Stimulated activated CD4-positive, alpha-beta T cell treated with anti-CD3 and anti-CD28 coated beads, Interleukin-15, amount 100 ng/mL, for 48 hours (primary cell): ENCODE measurements at places on chromosomes 12 and 14.
A peak's percentile ranks its signal among the peaks of the same experiment; 100 is the strongest.

GRCh38 chr12:113180333-113180732 lies 4.9 kb downstream of the DDX54 start:
- no peak for DNase-seq

- DNase-seq: no peak
Observed at GRCh38 chr12:503111-503761, 43.5 kb downstream of the B4GALNT3 start.

GRCh38 chr14:37985826-37986470 lies 221.8 kb upstream of the SSTR1 start:
- DNase-seq: peak; percentile 4

- DNase-seq: no peak
Observed at GRCh38 chr14:21915826-21916225, 242.2 kb upstream of the OR4E1 start.

- no peak for DNase-seq
Observed at GRCh38 chr12:131805421-131805820, 22.8 kb upstream of the MMP17 start.

DNA sequence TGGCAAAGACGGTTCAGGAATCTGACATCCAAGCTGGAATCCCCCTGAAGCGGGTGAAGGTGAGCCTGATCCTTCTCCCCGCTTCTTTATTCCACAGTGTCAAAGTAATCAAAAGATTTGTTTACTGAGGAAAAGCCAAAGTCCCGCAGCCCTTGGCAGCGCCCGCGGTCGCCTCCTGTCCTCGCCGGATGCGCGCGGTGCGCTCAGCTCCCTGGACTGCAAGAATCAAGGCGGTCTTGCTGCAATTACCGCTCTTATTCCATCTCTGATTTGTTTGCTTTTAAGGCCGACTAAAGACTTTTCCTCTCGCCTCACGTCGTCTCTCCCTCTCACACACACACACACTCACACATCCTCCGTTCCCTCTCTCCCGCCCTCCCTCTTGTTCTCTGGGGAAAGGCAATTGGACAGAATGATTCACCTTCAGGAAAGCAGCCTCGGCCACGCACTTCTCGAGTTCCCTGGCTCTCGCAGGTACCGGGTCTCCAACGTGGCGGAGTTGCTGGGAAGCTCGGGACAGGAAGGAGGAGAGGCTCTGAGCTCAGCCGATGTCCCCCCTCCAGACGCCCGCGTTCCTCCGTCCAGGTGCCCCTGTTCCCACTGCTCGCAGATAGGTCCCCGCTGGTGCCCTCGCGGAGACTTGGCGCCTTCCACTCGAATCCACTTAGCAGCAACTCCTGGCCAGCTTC lies 68.6 kb upstream of the USP15 start:
- DNase-seq: no peak

DNA sequence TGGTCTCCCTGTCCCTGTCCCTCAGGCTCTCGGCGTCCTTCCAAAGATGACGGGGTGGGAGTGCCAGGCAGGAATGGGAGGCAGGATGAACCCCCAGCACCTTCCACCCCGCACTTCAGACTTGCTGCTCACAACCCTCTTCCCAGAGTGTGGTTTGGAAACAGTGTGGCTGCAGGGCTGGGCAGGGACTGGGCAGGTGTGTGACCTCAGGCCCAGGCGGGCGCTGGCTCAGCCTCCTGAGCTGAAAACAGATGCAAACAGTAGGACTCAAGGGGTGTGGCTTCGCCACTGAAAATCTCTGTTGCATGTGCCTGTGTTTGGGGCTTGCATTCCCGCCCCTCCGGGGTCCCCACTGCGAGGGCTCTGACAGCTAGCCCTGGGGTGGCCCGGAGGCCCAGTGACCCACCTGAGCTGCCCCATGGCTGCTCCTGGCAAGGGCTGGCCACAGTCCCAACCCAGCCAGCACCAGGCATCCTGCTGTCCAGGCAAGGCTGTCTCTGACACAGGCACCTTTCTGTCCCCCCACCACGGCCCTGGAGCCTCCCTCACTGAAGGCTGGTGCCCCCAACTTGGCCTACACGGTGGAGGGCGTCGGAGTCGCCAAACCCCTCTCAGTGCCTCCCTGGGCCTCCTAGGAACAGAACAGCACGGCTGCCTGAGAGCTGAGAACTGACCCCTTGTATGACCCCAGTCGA lies 46.1 kb downstream of the BEGAIN start:
- no peak for DNase-seq

DNA sequence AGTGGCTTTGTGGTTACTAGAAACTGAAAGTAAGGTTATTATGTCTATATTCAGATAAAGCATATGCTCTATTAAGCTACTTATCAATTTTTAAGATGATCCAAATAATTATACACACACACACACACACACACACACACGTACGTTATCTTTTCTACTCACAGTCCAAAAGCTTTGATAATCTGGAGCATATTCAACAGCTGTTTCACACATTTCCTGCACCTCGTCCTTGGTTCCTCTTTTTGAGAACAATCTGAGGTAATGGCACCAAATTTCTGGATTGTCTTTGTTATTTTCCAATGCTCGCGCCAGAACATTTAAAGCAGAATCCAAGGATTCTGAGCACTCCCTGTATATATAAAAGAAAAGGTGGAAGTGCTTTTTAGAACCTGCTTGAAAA lies 37.5 kb downstream of the ZFC3H1 start:
- no peak for DNase-seq

GRCh38 chr14:49972131-49972671 lies 79.3 kb downstream of the ARF6 start:
- DNase-seq: no peak

DNA sequence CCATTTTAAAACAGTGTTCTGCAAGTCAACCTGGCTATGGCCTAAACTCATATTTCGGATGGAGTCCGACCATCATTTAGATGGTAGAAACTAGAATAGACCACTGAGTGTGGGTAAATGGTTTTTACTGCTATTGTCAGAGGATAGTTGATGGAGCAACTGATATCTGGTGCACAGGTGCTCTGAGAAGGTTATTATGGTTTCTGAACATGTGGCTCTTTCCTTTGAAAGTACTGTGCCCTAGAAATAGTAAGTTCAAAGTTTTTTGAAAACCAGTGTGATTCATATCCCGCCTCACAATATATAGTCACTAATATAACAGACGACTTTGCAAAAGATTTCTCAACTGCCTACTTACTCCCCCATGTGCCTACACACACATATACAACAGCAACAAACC lies 64.4 kb upstream of the BTG1 start:
- no peak for DNase-seq

DNA sequence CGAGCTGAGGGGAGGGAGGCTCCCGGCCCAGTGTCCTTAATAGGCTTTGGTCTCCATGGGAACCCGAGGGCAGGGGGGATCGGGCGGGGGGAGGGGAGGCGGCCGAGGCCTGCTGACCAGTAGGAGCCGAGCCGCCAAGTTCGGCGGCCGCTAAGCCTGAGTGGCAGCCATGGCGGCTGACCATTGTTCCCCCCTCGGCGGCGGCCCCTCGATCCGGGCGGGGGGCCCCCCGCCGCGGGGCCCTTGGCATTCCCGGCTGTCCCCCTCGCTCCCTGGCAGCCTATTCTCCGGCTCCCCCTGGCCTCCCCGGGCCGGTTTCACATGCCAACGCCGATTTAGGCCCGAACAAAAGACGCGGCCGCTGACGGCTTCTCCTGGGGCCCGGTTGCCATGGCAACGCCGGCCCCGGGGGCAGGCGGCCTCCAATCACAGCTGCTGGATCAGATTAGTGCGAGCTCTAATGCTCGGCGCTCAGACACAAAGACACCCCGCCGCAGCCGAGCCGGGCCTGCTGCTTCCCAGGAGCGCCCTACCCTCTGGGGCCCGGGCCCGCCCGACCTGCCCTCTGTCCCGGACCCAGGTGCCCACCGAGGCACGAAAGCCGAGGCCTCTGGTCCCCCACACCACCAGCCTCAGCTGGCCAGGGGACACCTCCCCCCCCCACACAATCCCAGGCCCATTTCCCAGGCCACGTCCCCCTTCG lies 7.3 kb downstream of the MSI1 start:
- DNase-seq: no peak

DNA sequence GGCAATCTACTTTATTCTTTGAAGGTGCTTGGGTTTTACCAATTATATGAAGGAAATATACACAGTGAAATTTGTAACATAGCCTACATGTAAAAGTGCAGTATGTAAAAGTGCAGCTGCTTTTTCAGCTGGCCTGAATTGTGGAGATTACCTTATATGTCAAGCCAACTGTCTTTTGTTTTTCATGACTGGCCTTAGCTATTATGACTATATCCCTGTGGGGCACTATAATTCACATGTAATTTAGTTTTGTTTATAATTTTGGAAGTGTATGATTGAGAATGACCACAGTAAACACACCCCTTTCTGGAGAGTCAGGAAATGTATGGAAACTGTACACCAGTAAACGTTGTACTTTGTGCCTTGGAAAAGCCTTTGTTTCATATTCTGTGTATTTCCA lies 435.0 kb upstream of the STXBP6 start:
- no peak for DNase-seq

DNA sequence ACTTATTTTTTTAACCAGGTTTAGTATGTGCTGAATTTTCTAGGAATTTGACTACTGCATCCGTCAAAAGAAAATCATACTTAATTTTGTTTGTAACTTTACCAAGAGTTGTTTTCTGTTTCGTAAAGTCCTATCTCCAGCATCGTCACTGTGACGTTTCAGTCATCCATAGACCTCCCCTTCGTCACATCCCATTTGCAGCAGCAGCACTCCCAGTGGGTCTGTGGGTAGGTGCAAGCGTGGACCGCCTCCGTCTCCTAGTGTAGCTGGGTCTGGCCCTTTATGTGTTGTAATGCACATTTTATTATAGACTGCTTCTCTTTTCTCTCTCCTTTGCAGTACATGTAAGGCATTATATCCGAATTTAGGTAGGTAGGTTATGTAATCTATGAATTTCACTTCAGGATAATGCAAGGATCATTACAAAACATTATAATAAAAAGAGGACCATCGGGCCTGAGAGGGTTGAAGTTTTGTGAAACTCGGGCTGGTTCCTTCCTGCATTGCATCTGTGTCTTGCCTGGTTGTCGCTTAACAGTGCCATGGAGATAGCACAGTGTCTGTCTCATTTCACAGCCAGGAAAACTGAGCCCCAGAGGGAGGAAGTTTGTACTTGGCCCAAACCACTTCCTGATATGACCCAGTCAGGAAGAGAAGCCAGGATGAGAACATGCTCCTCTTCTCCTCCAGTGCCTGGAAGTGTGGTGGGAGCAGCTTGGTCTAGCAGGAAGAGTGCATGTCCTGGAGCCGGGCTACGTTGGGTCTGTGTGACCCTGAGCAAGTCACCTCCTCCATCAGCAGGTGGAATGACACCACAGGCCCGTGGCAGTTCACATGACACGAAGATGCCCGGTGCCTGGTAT lies 41.3 kb downstream of the EVL start:
- DNase-seq: peak; percentile 55

GRCh38 chr14:95741781-95742180 lies 27.9 kb upstream of the TCL1A start:
- no peak for DNase-seq

DNA sequence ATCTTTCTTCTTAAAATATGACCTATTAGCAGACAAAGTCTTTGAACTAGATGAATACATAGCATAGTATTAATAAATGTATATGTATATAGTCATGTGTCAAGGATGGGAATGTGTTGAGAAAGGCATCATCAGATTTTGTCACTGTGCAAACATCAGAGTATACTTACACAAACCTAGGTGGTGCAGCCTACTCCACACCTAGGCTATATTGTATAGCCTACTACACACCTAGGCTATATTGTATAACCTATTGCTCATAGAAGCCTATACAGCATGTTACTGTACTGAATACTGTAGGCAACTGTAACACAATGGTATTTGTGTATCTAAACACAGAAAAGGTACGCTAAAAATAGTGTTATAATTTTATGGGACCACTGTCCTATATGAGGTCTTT lies 47.6 kb downstream of the PTPN21 start:
- no peak for DNase-seq

DNA sequence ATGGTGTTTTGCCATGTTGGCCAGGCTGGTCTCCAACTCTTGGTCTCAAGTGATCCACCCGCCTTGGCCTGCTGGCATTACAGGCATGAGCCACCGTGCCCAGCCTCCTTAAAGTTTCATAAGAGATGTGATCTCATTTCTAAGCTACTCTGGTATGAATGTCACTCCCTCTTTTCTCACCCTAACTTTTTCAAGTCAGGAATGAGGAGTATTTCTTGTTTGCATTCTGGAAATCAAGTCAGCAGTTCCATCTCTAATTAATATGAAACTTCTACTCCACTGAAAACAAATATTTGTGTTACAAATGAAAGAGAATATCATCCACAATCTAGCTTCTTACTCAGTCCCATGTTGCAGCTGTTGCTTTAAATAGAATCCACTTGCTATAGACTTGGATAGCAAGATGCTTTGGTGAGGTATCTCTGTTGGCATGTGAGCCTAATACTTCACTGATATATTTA lies 61.3 kb downstream of the ARF6 start:
- no peak for DNase-seq

DNA sequence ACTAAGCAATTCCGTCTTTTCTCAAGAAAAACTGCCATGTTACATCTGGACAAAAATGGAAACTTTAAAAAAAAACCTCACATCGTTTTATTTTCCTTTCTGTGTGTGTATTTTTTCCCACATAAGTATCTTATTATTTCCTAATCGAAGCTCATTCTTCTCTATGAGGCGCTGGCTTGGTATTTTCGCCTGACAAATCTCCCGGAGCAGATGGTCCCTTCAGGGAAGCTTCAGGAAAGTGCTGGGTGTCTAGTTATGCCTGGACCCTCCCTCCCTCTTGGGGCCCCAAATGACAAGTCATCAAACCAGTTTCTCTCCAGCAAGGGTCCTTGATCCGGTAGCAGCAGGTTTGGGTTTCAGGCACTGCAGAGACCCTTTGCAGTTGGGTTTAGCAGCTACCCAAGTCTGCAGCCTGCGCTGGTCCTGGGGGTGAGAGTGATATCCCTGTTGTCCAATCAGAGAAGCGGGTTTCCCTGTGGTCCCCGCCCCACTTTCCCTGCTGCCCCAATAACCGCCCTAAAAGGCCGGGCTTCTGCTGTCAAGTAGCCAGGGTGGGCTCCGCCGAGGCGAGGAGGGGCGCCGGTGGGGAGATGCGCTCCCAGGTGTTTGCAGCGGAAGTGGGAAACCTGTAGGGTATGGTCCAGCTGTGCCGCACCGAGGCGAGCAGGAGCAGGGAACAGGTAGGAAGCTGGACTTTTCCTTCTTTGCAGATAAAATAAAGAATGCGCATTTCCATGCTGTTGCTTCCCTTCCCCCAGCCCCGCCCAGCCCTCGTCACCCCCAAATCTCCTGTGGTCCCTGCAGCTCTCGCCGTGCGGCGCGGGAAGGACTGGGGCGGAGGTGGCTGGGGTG lies at the start of gene CNTN1:
TSS of gene CNTN1 (plus strand) at position 527 of the 852 bp plus-strand sequence.
- no peak for DNase-seq

- DNase-seq: no peak
Observed at GRCh38 chr14:32938719-32939253, at the start of gene NPAS3. Gene NPAS3 (plus strand): TSS chr14:32938879.

DNA sequence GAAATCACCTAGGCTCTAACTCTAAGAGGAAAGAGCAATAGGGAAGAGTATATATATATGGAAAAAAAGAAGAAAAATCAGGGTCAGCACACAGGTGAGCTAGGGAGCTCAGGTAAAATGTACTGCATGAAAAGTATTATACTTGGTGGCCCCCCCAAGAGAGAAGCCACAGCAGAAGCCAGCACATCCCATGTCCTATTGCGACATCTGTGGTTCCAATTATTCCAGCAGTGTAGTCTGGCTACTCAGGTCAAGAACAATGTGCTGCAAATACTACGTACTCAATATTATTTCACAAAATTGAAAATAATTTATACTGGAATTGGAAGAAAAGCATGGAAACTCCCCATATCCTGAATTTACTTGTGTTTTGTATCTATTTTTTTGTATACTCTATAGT lies 85.5 kb downstream of the CEP83 start:
- no peak for DNase-seq

GRCh38 chr12:109247831-109248654 lies 61.0 kb downstream of the FOXN4 start:
- no peak for DNase-seq
